ENCODE measurements at places on chromosomes 5 and 9.

DNA sequence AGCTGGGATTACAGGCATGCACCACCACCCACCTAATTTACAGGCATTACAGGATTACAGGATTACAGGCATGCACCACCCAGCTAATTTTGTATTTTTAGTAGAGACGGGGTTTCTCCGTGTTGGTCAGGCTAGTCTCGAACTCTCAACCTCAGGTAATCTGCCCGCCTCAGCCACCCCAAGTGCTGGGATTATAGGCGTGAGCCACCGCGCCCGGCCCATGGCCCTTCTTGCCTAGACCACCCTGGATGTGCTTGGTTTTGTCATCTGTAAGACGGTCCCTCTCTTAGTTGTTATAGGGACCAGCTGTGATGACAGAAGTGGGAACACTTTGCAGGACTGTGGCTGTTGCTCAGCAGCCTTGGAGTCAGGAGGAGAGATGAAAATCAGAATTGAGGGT lies 3.5 kb upstream of the PHYKPL start:
- DNase-seq: no peak

- no peak for DNase-seq
Observed at GRCh38 chr5:169011009-169011408, 289.9 kb downstream of the SLIT3 start.

DNA sequence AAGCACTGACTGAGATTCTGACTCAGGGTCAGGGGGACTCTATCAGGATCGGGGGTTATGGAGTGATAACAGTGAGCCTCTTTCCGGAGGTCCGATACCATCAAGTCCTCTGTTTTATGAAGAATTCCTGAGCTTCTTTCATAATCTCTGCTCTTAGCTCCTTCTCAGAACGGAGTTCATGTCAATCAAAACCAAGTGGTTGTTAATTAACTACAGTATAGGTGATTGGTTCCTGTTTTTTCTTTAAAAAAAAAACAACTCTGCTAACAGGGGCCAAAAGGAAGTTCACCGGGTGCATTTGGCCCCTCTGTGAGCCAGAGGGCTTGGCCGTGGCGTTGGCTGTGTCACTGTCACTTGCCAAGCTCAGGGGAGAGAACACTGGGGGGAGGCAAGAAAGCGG lies 4.0 kb downstream of the GFI1B start:
- no peak for DNase-seq

DNA sequence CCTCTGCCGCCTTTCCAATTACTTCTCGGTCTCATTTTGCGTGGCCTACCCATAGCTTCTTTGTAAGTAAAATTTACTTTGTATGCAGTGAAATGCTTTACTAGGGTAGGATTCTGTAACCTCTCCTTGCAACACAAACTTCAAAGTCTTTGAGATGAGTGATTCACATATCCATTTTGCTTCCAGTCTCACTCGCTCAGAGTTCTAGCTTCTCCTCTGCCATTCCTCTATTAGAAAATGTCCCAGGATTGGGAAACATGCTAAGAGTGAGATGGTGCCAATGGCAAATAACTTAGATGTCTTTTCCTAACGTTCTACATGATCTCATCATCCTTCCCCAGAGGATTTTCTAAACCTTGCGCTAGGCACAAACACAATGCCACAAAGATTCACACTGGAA lies 270.5 kb upstream of the SLC30A5 start:
- DNase-seq: no peak

Data from stimulated activated CD8-positive, alpha-beta memory T cell treated with anti-CD3 and anti-CD28 coated beads, Interleukin-15, amount 100 ng/mL, for 24 hours (primary cell).